ENCODE measurements at places on chromosomes 12 and 14.

- DNase-seq, result peak; percentile 34
Measured at GRCh38 chr12:3869865-3870264, 3.3 kb downstream of the PARP11 start.

DNA sequence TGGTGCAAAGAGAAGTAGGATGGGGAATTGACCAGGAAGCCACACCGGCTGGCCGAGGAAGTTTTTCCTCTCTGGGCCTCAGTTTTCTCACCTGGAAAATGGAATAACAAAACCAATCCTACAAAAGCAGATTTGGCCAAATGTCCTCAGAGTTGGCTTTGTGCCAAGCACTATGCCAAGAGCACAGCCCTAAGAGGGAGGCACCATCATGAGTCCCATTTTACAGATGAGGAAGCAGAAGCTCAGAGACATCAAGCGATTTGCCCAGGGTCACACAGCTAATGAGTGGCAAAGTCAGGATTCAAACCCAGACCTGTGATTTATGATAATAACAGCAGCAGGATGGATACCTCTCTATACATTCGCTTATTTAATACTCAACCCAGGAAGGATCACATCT is 27.3 kb downstream of the RASAL1 start:
- no peak for DNase-seq

DNA sequence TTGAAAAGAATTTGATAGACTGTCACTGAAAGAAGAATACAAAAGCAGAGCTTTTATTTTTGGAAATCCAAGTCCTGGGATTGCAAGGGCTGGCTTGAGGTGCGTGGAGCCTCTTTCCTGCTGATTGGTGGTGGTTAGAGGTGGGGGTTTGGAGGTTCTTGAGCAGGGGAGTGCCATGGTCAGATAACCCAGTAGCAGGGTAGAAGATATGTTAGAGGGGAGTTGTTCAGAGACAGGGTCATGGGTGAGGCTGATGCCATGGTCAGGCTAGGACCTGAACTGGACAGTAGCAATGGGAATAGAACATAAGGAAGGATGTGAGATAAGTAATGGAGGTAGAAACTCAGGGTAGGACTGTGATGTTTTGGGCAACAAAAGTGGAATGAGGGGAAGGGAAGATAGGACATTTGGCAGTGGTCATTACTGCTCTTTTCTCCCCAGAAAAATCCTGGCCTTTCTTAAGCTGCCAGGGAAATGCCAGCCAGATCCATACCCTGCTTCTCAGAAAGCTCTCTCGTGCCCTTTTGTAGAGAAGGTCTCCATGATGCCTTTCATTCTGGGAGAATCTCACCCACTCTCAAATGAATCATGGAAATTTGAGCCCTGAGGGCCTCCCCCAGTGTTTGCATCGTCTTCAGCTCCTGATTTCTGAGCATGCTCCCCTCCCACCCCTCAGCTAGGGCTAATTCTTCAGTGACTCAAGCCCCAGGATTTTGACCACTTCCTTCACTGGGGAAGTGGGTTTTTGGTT is 9.5 kb downstream of the EMP1 start:
- peak; percentile 60 for DNase-seq

GRCh38 chr12:113044516-113044915 is 12.0 kb upstream of the DTX1 start:
- DNase-seq, result no peak

DNA sequence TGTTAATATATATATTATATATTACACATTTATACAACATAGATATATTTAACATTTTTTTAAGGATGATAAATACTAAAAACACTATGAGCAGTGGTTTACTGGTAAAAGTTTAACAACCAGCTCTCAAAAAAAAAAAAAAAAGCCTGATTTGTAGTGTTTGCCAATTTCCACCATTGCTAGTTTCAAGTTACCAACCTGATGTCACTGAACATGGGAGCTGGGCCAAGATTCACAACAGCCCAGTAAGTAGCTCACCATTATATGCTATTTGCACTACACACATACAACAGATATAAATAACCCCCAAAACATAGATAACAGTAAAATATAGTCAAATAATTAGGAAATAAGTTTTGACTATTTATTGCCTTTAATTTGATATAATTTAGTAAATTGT is 28.9 kb upstream of the TMX1 start:
- no peak for DNase-seq

- DNase-seq, result no peak
Measured at GRCh38 chr12:19576506-19577280, 137.4 kb downstream of the AEBP2 start.
